ENCODE measurements at places on chromosomes 2 and 18.

DNA sequence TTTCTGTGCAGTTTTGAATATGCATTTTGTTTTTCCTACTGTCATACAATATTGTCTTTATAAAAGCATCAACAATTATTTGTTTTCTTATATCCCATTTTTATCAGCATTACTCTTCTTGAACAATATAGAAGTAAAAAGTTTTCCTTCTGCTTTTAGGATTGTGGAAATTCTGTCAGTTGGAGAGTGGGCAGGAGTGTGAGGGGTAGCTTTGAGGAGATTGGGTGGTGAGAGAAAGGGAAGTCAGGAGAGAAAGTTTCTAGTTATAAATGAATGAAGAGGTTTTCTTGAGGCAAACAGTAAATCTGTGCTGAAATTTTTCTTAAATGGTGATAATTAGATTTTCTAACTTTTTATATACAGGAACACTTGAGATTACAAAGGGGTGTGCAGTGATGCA is 151.7 kb upstream of the NOSTRIN start:
- no peak for DNase-seq

DNA sequence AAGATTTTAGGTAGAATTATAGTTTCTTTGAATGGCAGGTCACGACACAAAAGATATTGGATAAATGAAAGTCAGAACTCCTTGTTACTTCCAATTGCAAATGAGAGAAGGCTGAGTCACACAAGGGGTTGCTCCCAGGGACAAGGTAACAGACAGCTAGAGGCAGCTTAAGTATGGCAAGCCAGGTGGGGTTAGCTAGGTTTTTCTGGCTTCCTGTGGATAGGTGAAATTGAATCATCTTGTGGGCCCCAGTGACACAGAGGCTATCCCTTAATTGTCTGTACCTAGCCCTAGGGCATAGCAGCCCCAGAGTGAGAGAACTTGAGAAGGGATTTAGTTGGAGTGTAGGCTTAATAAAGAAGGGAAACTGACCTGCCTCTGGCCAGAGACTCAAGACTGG is 407.7 kb upstream of the SLC8A1 start:
- DNase-seq = no peak

DNA sequence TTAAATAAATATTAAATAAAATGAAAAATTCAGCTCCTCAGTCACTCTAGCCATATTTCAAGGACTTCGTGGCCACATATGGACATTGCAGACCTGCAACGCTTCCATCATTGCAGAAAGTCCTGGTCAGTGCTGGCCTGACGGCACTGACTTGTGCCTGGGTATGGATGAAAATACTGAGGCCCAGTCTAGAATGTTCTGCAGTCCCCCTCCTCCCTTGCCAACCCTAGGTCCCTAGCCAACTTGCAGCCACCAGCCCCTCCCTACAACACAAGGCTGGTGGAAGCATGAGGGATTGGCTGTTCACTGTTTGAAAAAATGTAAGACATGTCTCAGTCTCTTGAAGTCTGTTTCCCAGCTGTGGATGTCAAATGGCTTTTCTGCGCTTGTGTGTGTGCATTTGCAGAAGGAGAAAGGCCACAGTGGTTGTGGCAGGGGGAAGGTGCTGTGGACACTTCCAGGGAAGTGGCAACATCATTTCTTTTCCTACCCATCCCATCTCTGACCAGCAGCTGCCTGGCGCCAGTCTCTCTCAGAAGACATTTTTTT is 9.9 kb downstream of the IGFBP5 start:
- DNase-seq = no peak

DNA sequence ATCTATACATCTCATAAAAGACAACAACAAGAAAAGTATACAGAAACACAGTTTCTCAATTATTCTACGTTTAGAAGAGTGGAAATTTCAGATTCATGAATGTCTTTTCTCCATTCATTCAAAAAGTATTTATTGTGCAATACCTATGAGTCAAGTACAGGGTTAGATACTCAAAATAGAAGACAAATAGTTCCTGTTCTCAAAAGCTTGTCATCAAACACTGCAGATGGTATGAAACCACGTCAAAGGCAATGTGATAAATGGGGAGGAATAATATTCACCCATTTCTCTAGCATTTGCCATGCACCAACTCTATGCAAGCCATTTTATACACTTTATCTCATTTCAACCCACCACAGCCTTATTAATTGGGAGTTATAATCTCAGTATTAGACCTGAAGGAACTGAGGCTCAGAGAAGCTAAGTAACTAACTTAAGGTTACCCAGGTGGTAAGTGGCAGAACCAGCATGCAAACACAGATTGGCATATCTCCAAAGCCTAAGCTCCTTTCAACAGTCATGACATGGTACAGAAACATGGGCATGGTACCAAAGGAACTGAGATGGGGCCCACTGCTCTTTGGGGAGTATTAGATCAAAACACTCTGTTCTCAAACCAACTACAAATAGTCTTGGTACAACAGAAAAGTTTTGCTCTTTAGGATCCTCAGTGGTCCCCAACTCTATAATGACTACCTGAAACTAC is 67.2 kb upstream of the NPAS2 start:
- no peak for DNase-seq

GRCh38 chr2:162734866-162735265 is 103.7 kb downstream of the KCNH7 start:
- no peak for DNase-seq

GRCh38 chr18:63468575-63468974 is 8.2 kb upstream of the SERPINB5 start:
- no peak for DNase-seq

GRCh38 chr2:98806236-98806697 is 75.3 kb upstream of the MGAT4A start:
- DNase-seq = peak; percentile 89

GRCh38 chr2:40034801-40035200 is 255.7 kb upstream of the THUMPD2 start:
- no peak for DNase-seq

DNA sequence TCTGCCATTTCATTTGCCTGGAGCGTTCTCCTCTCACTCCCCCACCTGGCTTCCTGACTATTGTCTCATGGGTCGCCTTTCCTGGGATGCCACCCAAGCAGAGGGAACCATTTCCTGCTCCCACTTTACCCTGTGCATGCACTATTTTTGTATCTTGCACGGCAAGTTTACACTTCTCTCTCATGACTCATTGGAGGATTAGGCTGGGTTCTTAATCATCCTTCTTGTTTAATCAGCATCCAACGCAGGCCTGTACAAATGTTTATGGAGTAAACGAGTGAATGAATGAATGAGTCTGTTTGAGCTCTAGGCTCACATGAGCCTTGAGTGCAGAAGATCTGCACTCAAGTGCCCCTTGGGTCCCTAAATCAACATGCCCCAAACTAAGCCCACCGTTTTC is 3.8 kb upstream of the ARHGAP25 start:
- no peak for DNase-seq

- DNase-seq = no peak
Observed at GRCh38 chr2:182182436-182182835, 196.8 kb downstream of the PPP1R1C start.

DNA sequence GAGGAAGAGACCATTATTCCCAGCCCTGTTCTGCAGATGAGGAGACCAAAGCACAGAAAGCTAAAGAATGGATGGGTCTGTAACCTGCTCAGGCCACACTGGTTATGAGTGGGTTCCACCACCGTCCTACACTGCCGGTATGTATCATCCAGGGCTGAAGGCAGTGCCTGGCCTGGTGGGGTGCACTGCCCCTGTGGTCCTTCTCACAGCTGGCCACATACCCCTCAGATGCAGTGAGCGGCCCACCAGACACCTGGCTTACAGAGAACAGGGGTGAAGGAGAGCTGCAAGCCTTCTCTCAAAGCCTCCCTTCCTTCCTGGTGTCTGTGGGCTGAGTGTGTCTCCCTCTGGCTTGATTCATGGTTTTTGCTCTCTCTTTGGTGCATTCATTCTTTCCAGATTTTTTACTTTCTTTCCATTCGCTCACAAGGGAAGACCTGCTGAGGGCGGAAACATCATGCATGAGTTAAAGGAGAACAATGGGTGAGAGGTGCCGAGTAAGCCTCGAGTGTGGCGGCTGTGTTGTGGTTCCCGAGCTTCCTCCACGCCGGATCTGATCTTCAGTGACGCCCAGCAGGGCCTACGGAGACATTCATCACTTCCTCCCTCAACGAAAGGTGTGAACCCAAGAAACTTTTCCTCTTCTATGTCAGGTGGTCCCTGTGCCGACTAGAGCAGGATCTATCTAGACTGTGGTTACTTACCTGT is 62.1 kb upstream of the REL start:
- no peak for DNase-seq

DNA sequence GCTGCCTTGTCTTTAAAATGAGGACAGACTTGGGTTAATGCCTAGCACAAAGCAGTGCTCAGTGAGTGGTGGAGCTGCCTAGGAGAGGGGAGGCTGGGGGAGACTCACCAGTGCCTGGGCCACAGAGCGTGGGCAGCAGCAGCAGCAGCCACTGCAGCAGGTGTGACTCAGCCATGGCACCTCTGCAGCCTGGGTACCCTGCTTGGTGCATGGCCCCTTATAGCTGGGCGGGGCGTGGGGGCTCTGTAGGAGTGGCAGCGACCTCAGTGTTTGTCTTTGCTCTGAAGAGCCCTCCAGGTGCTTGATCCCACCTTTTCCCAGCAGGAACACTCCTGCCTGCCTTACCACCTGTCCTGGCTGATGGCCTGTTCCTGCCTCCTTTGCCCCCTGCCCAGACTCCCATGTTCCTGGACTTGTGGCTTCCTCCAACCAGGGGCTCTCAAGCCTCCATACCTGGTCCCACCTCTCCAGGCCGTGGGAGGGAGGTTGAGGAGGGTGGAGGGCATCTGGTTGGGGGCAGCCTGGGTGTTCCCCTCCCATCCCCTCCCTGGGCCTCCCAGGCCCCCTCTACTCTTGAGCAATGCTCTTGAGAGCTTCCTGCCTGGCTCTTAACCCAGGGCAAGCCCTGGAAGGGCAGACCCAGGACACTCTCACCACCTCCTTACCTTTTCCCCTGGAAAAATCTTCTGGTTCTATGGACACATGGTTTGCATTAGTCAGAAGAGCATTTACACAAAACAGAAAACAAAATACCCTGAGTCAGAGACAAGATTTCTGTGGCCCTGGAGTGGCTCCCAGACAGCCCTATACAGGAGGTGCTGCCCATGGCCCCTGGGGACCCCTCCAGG is at the start of gene SFTPB:
TSS of gene SFTPB (minus strand) at position 191 of the 848 bp plus-strand sequence. CDS start at position 175, 16 bp downstream.
- DNase-seq = peak; percentile 16

DNA sequence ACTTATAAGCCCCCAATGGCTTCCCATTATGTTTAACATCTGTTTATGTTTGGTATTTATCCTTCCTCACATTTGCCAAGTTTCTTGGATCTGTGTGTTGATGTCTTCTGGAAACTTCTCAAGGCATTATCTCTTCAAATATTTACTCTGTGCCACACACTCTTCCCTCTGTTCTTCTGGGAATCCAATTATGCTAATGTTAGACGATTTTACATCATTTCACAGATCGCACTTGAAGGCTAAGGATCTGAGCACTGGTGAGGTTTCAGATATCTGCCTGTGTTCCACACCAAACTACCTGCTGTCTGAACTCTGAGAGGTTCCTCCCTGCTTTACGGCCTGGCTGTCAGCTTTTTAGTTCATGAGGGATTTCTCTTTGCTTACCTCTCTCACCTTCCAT is 10.1 kb downstream of the AOX1 start:
- no peak for DNase-seq

GRCh38 chr2:188130317-188130716 is 161.4 kb upstream of the GULP1 start:
- DNase-seq = no peak

DNA sequence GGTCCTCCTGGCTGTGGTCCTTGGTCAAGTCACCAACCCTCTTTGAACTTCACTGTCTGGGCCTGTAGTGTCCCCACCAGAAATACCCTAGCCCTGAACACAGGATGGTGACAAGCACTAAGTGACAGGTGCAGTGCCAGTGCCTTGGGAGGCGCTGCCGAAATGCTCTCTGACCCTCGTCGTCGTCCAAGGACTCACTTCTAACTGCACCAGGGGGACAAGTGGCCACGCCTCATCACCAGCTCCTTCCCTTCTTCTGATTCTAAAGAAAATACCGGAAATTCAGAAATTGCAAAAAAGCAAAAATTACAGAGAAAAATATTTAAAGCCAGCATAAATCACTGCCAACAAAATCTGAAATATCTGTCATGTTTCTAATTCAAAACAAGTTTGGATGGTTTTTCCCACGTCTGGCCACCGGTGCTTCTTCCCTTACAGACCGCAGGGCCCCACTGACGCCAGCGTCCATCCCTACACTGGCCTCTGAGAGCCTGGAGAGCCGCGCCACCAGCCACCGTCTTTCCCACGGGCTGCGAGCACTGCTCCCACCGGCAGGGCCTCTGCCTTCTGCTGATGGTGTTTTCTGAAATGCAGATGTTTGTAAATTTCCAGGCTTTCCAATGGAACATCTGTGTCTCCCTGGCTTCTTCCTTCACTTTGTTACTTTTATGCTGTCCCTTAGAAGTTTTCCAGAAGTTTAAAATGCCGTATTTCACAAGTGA is 37.4 kb upstream of the GPC1 start:
- DNase-seq = no peak

- no peak for DNase-seq
Observed at GRCh38 chr2:1060987-1061386, 110.3 kb downstream of the SNTG2 start.

- no peak for DNase-seq
Observed at GRCh38 chr18:78362198-78362597, 617.4 kb upstream of the SALL3 start.

DNA sequence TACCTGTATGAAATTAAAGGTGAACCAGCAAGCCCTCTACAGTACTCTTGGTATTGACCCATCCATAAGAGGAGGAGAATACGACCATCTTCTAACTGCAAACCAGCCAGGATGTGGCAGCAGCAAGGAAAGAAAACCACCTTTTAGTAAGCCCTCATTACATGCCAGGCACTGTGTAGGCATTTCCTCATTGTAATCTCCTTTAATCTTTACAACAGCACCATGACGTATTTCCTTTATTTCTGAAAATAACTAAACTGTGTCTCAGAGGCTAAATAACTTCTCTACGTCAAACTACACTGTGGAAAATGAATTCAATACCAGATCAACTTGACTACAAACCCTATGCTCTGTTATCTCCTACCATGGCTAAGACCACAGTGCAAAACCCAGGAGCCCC is 18.2 kb downstream of the WDR35 start:
- DNase-seq = no peak

DNA sequence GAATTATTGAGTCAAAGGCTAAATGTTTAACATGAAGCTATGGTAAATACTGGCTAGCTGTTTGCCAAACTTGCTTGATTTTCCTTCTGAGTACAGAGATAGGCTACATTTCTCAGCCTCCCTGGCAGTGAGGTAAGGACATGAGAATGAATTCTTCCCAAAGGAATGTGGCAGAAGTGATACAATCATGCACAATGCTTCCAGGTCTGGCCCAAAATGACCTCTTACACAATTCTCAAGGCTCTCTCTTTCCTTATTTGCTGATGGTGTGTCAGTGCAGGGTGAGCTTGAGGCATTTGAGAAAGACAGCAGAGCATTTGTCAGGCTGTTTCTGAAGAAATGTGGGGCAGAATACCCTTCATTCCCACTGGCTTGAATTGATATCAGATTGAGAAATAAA is 95.6 kb upstream of the NABP1 start:
- no peak for DNase-seq

GRCh38 chr18:22489704-22490103 is 72.0 kb upstream of the CTAGE1 start:
- DNase-seq = no peak

All from NCI-H1092 treated with DMSO at 0.1 percent for 48 hours (cell line).